ENCODE measurements at places on chromosomes 4 and X.

DNA sequence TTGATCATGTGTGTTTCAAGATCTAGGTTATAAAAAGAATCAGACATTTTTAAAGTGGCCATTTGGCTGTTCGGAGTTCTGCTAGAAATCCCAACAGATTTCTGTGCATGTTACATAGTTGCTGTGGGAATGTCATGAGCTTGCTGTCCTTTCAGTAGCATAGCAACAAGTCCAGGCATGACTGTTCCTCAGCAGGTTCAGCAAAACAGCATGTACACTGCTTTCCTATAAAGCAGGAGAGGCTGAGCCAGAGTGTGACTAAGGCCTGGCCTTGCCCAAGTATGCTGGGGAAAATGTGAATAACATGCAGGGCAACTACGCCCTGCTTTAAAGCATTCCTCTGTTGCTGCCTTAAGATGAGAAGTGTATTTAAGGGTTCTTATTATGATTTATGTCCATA is 217.1 kb upstream of the SMIM31 start:
- DNase-seq, result peak; percentile 54

GRCh38 chr4:40736910-40737309 is 12.8 kb upstream of the NSUN7 start:
- no peak for DNase-seq

DNA sequence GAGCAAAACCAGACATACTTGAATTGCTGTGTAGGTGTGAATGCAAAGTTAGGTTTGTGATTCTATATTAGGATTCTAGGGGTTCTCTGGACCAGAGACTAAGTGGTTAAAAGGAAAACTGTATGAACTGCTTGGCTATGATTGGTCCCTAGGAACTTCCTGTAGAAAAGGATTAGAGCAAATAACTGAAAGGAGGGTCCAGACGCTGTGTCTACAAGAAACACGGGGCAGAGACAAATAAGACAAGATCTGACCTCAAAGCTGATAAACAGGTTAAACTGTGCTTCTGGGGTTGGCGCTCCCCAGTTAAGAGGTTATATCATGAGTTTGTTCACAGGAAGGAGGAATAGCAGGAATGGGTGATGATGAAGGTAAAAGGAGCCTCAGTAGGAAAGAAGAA is 183.6 kb downstream of the MGST2 start:
- DNase-seq, result no peak

DNA sequence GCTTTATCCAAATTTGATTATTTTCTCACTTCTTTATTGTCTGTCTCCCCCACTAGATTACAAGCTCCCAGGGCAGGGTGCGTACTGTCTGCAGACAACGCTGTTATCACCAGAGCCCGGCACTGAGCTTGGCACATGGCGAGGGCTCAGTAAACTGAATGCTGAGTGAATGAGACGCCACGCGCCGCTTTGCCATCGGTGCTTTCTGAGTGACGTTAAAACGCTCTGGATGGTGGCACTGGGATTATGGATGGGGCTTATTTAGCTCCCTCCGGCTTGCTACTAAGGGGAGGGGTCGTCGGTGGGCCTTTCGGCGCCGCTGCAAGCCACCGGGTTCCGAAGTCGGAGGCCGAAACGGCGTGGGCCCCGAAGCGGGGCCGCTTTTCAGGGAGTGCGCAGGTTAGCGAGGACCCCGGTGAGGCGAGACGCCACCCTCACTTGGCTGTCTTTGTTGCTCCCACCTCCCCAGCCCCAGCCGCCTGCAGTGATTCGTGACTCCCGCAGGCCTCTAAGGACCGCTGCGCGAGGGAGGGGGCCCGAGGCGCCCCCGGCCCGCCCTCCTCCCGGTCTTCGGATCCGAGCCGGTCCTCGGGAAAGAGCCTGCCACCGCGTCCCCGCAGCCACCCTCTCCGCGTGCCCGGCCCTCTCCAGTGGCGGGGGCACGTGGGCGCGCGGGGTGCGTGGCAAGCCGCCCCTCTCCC is 569 bp upstream of the FHL1 start:
- no peak for DNase-seq

DNA sequence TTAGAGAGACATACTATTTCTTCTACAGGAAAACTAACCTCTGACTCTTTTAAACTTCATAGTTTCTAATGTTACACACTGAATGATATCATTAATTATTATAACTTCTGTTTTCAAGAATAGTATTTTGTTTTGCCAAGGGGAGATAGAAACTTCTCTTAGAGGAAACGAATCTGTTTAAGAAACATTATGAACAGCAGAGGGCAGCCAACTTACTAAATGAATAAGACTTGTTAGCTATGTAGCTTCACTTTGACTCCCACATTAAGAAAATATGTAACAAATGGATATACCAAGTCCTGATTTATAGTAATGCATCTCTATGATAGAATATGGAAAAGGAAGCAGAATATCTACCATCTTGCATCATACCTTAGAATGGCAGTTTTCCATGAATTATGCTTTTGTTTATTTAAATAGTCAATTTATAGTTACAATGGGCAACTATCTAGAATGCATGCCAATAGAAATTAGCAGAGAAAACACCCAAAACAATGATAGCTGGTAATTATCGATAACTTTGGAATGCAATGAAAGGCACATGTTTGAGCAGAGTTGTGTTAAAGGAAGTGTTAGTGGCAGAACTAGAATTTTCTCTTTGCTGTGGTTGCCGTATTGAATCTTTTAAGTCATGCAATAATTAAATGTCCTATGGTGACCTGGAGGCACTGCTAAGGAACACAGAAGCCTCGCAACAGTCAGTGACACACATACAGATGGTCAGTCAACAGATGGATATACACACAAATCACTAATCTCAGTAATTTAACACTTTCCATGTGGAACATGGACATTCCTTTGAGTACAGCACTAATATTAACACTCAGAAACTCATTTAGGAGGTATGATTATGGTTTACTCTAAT is 105.7 kb upstream of the PDLIM3 start:
- peak; percentile 11 for DNase-seq

Measured in RCC 7860 (cell line).